Natural killer cell treated with Interleukin-12 subunit alpha and Interleukin-12 subunit beta and Interleukin-15 and Interleukin-18, amount 100 ng/mL, for 72 hours (primary cell): ENCODE measurements at places on chromosomes 6 and 20. TPM values are rescaled to one million over a fixed set of nuclear protein-coding genes. Genes with fewer than 3 reads are reported as not detected.
A peak's percentile ranks its signal among the peaks of the same experiment; 100 is the strongest.

GRCh38 chr6:163254341-163254835 lies 160.1 kb upstream of the QKI start:
- DNase-seq, result no peak

DNA sequence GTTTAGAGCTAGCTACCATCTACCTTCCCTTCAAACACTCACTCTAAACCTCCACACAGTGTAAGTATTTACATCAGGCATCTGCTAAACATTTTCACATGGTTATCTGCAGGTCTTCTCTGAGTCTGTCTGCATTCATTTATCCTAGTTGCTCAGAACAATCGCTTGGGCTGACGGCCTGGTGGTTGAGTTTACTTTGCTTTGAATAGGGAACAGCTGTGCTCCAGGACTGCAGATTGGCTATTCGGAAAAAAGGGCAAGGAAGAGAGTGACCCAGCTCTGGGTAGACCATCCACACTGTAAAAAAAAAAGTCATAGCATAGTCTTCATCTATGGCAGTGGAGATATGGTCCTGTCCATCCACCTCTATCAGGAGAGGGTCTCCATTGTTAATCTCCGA lies 115.3 kb upstream of the ESR1 start:
- DNase-seq, result no peak

GRCh38 chr6:54775576-54775975 lies 71.0 kb upstream of the FAM83B start:
- DNase-seq, result no peak

DNA sequence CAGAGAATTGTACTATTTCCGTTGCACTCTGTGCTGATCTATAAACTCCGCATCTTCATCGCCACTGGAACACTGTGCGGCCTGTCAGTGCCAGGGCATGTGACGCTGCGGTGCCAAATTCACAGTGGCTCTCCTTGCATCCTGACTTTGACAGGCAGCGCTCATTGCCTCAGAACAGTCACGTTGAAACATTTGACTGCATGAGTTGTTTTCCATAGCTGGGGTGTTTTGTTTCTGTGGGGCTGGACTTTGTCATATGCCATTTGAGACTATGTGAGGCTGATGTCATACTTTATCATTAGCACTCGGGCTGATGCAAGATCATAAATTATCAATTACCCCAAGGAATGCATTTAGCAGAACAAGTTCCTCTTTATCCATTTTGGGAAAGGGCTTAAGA lies 32.7 kb downstream of the CFAP61 start:
- DNase-seq, result no peak

The EHMT2 gene
- 34.4 TPM for total RNA-seq

DNA sequence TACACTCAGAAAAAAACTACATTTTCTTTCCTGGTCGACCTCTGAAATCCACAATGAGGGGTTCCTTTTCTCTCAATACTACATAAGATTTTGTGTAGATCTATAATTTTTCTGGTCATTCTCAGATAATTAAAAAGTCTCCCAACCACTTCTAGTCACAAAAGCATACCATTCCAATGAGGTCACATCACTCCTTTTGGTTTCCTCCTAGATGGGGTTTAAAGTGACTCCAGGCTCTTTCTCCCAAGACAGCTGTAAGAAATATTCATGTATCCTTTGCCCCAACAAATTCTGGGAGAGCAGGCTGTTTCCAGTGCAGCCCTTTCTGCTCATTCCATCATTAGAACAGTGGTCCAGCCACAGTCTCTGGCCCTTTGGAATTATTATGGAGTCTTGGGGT lies 43.1 kb upstream of the BEND6 start:
- no peak for DNase-seq

- no peak for DNase-seq
Observed at GRCh38 chr20:40821429-40821828, 132.4 kb upstream of the MAFB start.

The NHSL1 gene
- 0.73 TPM for total RNA-seq

The MUCL3 gene
- total RNA-seq, result not detected

- DNase-seq, result peak; percentile 90
Observed at GRCh38 chr6:20403766-20404640, 2.3 kb downstream of the E2F3 start.

DNA sequence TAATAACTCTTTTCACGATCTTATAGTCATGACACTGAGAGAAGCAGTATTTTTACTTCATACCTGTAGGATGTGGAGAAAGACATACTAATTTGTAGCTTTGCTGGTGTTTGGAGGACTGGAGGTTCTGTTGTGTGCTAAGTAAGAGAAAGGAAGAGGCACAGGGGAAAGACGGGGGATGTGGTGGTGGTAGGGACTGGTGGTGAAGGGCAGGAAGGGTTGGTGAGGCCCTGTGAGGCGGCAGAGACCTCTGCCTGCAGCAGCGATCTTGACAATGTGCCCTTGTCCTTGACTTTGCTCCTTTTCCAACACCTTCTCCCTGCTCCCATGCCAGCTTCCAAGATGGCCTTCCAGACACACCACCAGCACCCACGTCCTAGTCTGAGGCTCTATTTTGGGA lies 32.6 kb upstream of the MPC1 start:
- DNase-seq, result peak; percentile 54

The MCHR2 gene
- total RNA-seq, result not detected

DNA sequence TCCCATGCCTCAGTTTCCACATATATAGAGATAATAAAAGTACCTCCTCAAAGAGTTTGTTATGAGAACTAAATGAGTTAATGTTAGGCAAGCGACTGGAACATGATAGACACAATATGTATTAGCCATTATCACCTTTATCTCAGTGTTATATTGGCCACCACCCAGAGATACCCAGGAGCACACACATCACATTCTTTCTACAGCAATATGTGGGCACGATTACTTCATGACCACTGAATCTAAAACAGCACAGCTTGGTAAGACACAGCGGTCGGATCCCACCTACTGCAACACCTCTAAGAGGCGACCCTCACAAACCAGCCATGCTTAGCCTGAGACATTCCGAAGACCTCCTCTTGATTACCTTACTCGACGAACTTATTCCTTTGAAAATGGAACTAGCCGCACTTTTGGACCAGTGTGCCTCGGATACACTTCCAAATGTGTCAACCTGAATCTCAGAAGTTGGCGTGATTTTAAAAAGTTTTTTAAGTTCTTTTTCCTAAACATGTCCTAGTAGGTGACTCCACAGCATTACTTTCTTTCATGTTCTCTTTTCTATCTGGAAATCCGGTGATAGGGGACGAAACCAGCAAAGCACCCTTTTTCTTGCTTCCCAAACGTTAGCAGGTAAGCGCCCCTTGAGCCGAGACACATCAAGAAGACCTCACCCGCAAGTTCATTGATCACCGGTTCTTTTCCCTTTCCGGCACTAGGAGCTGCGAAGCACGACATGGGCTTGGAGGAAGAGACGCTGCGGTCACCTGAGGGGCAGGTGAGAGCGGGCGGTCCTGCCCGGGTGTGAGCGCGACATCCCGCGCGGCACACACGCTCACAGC lies 923 bp downstream of the GMDS start:
- no peak for DNase-seq

DNA sequence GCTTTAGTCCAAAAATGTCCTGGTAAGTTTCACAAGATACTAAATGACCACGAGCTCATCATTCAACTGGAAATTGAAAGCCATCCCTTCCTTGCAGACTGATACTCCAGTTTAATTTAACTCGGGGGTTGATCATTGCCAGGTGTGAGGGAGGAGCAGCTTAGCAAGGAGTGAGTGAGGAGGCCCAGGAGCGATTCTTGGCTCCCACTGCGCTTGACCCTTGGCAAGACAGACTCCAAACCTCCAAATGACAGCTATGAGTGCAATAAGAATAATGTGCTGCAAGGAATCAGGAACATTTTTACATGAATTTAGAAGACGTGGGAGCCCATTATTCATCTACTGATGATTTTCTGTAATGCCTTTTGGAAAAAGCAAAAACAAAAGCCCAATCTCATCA lies 64.9 kb downstream of the LAMA4 start:
- DNase-seq, result no peak
